ENCODE measurements at places on chromosomes 7 and 10. TPM values are rescaled to one million over a fixed set of nuclear protein-coding genes. Genes with fewer than 3 reads are reported as not detected.

TAS2R4 gene
- 0.83 TPM for total RNA-seq

TMEM236 gene
- total RNA-seq = 0.20 TPM

STAG3 gene
- total RNA-seq = 5.6 TPM

EN2 gene
- total RNA-seq = not detected

KLF14 gene
- total RNA-seq = not detected

CNNM2 gene
- total RNA-seq = 16.7 TPM

MYL10 gene
- not detected for total RNA-seq

STEAP2 gene
- 0.16 TPM for total RNA-seq

GRCh38 chr10:34507217-34507616 is 307.9 kb downstream of the PARD3 start:
- H3K36me3 ChIP-seq = no peaks in the 10 kb centered on the region
- H3K4me3 ChIP-seq = no peak overlapping the region
- no peaks in the 10 kb centered on the region for H3K4me1 ChIP-seq
- no peak for DNase-seq

- no peaks in the 10 kb centered on the region for H3K27me3 ChIP-seq
- peaks cover 5% of the 10 kb centered on the region for H3K36me3 ChIP-seq
- H3K4me3 ChIP-seq = no peak overlapping the region
- H3K27ac ChIP-seq = no peak overlapping the region
These were observed 224.8 kb upstream of the KLF14 start for GRCh38 chr7:130958846-130959245.

DNA sequence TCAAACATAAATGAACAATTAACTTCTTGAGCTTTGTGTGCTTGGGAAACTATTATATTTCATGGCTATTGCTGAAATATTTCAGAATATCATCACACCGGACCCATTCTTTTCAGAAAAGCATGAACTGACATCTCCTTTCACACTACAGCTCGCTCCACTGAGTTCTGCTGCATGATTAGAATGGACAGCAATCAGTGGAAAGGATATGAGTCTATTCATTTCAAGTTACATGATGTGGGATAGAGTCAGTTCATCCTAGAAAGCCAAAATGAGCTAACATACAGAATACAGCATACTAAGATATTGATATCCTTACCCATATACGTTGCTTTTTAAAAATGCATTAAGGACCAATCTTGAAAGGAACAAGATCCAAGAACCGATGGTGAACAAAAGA is 1.1 kb upstream of the FAM53B start:
- H3K36me3 ChIP-seq = peaks cover 3% of the 10 kb centered on the region
- no peak overlapping the region for H3K27ac ChIP-seq
- H3K4me1 ChIP-seq = peaks cover 26% of the 10 kb centered on the region
- no peak overlapping the region for H3K4me3 ChIP-seq

DNA sequence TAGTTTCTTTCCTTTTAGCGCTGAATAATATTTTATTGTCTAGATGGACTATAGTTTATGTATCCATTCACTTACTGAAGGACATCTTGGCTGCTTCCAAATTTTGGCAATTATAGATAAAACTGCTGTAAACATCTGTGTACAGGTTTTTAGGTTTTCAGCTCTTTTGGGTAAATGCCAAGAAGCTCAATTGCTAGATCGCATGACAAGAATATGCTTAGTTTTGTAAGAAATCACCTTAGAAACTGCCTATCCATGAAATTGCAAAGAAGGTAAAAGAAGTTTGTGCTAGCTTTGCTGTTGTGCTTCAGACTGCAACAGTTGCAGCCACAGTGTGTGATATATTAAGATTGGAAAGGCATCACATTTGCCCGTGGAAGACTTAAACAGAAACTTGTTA is 103.2 kb upstream of the TNS3 start:
- no peaks in the 10 kb centered on the region for H3K36me3 ChIP-seq
- no peak for DNase-seq
- no peaks in the 10 kb centered on the region for H3K4me1 ChIP-seq
- H3K4me3 ChIP-seq = no peak overlapping the region
- H3K27me3 ChIP-seq = no peaks in the 10 kb centered on the region
- no peak overlapping the region for H3K27ac ChIP-seq

DNA sequence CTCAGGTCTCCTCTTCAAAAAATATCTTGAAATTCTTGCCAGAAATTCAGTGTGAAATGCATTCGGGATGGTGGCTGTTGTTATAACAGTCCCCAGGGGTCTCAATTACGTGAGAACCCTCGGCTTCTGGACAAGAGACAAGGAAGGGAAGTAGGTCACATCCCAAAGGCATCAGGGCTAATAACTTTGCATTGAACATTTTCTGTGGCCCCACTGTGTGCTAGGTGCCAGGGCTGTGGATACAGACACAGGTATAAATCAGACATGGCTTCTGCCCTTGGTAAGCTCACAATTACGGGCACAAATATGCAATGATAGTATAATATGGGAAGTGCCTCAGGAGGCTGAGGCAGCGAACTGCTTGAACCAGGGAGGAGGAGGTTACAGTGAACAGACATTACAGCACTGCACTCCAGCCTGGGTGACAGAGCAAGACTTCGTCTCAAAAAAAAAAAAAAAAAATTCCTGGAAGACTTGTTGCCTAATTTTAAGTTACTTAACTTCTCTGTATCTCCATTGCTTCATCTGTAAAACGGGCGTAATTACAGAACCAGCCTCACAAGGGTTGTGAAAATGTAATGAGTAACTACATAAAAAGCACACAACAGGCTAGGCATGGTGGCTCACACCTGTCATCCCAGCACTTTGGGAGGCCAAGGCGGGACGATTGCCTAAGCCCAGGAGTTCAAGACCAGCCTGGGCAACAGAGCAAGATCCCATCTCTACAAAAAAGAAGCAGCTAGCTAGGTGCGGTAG is 2.5 kb upstream of the RHBDD2 start:
- no peaks in the 10 kb centered on the region for H3K27me3 ChIP-seq
- H3K4me3 ChIP-seq = no peak overlapping the region
- peaks cover 15% of the 10 kb centered on the region for H3K4me1 ChIP-seq
- H3K36me3 ChIP-seq = no peaks in the 10 kb centered on the region

DNA sequence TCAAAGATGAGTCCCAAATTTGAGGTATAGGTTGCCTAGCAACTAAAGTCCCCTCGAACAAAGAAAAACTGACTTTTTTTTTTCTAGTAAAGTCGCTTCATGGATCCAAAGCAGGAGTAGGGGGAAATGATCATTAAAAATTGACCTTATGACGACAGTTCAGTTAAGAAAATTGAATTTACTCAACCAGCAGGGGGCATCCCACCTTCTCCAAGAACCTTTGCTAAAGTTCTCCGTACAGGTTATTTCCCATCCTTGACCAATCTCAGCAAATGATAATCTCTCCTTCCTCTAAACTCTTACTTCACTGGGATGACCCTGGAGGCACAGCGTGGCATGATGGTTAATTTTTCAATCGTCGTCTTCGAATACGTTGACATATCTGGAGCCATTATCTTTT is 228.3 kb downstream of the CALN1 start:
- DNase-seq = no peak
- no peaks in the 10 kb centered on the region for H3K36me3 ChIP-seq
- no peaks in the 10 kb centered on the region for H3K27me3 ChIP-seq

- H3K27me3 ChIP-seq = no peaks in the 10 kb centered on the region
- no peak for DNase-seq
- no peaks in the 10 kb centered on the region for H3K4me1 ChIP-seq
- H3K27ac ChIP-seq = no peak overlapping the region
- H3K36me3 ChIP-seq = no peaks in the 10 kb centered on the region
- no peak overlapping the region for H3K4me3 ChIP-seq
These were observed 405.1 kb downstream of the CALN1 start for GRCh38 chr7:72007018-72007417.

- no peak overlapping the region for H3K4me3 ChIP-seq
- peaks cover 12% of the 10 kb centered on the region for H3K36me3 ChIP-seq
- no peaks in the 10 kb centered on the region for H3K27me3 ChIP-seq
These were observed 82.1 kb downstream of the TRIM24 start for GRCh38 chr7:138542183-138542582.

DNA sequence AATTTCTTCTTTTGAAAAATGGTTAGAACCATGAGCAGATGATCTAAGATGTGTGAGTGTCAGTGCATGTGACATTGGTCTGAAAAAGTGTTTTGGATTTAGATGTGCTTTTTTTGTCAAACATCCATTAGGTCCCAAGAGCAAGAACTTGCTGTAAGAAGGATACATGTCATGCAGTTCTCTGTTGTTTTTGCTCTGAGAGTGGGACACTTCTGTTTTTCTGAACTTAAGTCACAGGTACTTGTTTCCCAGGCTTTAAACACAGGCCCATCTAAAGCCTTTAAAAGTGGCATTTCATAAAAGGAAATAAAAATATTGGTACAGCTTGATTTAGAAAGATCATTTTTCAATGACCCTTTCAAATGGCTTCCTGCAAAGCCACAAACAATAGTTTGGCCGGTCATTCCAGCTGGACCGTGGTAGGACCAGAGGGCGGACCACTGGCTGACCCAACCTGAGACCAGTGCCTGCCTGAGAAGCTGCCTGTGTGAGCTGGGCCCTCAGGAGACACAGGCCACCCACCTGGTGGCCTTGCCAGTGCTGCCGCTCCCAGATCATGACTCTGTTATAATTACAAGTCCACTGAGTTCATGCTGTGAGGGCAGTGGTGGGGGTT is 92.7 kb downstream of the EEPD1 start:
- H3K4me3 ChIP-seq = no peak overlapping the region
- H3K36me3 ChIP-seq = no peaks in the 10 kb centered on the region
- no peak overlapping the region for H3K27ac ChIP-seq
- DNase-seq = no peak
- H3K27me3 ChIP-seq = no peaks in the 10 kb centered on the region

DNA sequence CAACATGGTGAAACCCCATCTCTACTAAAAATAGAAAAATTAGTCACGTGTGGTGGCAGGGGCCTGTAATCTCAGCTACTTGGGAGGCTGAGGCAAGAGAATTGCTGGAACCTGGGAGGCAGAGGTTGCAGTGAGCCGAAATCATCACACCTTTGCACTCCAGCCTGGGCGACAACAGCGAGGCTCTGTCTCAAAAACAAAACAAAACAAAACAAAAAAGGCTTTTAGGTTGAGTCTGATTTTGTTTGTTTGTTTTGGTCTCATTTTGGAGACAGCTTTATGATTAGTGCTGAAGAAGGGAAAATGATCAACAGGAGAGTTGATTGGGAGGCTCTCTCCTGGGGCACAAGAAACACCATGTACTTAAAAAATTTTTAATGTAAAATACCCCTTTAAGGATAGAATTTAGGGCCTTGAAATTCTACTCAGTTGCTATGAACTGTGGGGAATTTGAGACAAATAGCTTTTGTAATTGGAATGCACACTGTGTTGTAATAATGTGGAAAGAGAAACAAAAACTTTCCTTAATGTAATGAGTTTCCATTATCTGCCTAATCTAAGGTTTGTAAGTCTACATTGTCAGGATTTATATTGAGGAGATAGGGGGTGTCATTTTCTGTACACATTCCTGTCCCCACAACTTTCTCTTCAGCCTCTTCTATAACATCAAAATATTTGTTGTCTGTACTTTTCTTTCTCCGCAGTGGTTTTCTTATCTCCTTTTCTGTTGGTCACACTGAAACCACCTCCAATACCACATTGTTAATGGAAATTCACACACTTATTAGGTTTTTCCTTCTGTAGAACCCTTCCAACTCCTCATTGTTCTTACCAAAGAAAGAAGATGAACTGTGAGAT is 41.3 kb downstream of the ARID5B start:
- no peaks in the 10 kb centered on the region for H3K27me3 ChIP-seq
- H3K4me1 ChIP-seq = peaks cover 13% of the 10 kb centered on the region
- H3K27ac ChIP-seq = peak overlapping the region; percentile 93
- no peak for DNase-seq

DNA sequence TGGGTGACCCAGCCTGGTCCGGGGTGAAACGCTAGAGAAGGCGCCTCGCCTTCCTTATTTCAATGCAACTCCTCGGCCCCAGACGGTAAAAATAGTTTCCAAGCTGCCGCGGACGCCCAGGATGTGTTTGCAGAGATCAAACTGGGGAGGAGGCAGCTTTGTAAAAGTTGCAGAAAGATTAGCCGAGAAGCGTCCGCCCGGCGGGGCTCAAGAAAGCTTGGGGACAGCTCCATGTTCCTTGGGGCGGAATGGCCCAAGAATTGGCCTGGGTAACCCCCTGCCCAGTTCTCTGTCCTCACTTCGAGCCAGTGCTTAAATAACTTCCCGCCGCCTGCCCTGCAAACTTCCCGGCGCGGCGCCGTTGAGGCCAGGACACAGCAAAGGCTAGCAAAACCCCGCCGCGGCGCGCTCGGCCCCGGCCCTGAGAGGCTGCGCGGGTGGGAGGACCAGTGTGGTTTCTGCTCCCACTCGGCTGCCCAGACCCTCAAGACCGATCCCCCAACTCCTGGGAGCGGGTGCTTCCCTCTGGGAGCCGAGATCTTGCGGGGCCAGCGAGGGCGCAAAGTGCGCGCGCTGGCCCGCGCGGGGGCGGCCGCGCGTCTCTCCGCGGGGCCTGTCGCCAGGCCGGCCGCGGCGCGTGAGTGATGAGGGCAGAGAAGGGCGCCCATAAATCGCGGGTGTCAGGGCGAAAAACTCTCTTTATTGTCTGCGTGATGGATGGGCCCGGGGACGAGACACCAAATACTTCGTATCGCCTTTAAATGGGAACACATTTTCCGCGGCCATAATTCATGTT is 6.3 kb upstream of the ZNF503 start:
- peaks cover 51% of the 10 kb centered on the region for H3K27me3 ChIP-seq
- peaks cover 40% of the 10 kb centered on the region for H3K4me1 ChIP-seq
- no peak overlapping the region for H3K27ac ChIP-seq
- H3K36me3 ChIP-seq = no peaks in the 10 kb centered on the region
- H3K4me3 ChIP-seq = peak overlapping the region; percentile 58
- DNase-seq = no peak

DNA sequence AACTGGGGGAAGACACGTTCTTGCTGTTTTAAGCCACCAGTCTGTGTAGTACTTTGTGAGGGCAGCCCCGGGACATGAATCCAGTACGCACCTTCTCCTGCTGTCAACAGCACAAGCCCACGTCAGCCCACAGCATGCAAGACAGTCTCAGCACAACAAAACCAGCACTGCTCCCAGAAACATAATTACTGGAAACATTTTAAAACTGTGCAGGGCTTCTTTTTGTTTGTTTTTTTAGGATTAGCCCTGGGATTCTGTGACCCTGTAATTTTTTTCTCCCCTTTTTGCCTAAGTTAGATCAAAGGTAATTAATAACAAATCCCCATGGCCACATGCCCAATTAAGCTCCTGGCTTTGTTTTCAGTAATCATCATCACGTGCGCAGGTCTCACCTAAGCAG is 87.5 kb downstream of the VOPP1 start:
- no peak overlapping the region for H3K4me3 ChIP-seq
- no peak overlapping the region for H3K27ac ChIP-seq
- peaks cover 28% of the 10 kb centered on the region for H3K36me3 ChIP-seq
- H3K4me1 ChIP-seq = peaks cover 16% of the 10 kb centered on the region
- DNase-seq = no peak

GRCh38 chr7:22601408-22601807 is 101.4 kb upstream of the STEAP1B start:
- H3K36me3 ChIP-seq = no peaks in the 10 kb centered on the region
- no peak for DNase-seq
- no peaks in the 10 kb centered on the region for H3K4me1 ChIP-seq

All from natural killer cell (primary cell).